ENCODE measurements at places on chromosomes 4 and X.
A peak's percentile ranks its signal among the peaks of the same experiment; 100 is the strongest.

DNA sequence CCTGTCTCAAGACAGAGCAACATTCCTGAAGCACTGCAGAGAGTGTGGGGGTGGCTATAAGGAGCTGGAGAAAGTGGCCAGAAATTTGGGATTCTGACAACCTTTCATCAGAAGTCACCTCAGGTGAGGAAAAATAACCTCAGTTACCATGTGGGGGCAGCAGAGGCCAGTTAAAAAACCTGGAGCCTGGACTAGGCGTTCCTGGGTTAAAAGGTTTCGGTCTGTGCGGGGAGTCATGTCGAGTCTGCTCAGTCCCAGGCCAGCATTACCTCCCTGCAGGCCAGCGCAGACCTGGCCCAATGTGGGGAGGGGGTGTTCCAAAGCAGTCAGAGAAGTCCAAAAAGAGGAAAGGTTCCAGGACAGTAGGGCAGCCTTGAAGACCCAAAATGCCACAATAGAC lies 10.9 kb upstream of the NALF2 start:
- no peak for DNase-seq

- no peak for DNase-seq
Measured at GRCh38 chrX:115229337-115230003, 4.4 kb downstream of the LRCH2 start.

DNA sequence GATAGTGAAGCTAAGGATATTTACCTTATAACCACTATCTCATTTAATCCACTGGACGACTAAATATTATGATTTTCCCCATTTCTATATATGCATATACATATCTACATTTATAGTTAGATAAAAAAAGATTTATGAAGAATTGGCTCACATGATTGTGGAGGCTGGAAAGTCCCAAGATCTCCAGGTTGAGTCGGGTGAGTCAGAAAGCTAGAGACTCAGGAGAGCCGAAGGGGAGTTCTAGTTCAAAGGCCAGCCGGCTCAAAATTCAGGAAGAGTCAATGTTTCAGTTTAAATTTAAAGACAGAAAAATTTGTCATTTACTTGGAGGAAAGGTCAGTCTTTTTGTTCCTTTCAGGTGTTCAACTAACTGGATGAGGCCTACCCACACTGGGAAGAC lies 158.2 kb upstream of the CPEB2 start:
- no peak for DNase-seq

DNA sequence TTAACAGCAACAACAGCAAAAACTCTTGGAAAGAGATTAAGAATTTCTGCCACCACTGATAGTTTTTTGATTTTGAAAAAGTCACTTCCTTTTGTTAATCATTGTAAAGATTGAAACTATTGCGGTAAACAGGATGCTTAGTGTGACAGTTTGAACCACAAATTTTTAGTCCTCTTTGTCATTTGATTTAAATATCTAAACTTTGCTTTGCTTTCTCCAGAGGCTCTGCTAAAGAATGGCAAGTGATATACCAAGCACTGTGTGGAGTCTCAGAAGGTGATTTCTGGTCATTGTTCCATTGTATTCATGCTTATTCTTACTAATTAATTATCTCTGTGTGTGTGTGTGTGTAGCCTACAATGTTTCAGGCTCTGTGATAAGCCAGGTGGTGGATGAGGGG lies 155.6 kb downstream of the BMPR1B start:
- no peak for DNase-seq

DNA sequence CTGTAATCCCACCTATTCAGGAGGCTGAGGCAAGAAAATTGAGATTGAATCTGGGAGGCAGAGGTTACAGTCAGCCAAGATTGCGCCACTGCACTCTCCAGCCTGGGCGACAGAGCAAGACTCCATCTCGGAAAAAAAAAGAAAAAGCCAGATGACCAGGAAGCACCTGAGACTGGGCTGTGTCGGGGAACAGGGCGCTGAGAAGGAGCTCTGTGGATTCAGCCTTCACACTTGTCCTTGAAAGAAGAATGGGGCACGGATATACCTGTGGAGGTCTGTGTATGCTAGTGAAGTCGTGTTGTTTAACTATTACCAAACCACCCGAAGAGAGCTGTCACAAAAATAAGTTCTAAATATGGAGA lies 39.3 kb upstream of the TADA2B start:
- DNase-seq, result no peak

DNA sequence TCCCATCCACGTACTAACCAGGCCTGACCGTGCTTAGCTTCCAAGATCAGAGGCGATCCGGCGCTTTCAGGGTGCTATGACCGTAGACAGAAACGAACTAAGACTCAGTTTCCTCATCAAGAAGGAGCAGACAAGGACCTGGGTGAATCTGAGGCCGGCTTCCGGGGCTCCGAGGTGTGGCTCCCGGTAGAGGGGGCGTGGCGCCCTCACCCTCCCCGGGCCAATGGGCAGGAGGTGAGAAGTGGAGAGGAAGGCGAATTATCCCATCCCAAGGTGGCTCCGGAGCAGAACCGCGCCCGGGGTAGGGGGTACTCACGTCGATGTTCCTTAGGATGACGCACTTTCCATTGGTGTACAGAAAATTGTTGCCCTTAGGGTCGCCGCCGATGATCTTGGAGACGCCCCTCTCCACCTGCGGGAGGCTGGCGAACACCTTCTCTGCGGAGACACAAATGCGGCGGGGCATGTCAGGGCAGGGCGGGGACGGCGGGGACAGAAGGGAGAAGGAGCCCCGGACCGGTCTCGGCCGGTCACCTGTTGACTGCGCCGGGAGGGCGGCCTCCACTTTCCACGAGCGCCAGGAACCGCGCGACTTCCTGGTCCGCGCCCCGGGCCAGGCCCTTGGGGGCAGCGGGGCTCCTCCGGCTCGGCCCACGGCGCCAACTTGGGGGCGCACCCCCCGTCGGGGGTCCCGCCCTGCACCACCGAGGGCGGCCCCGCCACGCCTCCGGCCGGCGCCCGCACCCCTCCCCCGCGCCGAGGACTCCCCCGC lies 616 bp downstream of the WDR1 start:
- peak; percentile 69 for DNase-seq

- no peak for DNase-seq
Measured at GRCh38 chrX:11864171-11864570, 106.1 kb downstream of the MSL3 start.

DNA sequence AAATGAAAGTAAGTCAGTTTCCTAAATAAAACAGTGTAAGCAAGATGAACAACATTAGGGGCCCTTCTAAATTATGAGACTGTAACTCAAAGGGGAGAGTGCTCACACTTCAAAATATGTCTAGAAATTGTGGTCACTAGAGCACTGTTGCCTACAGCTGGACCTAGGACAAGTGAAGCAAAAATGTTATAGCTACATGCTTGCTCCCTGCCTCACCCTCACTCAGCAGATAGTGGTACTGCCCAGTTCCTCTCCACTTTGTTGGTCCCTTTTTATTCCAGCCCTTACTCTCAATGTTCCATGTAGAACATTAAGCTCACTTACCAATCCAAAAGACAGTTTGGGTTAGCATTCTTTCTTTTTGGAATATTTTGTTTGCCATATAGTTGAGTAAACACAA lies 147.3 kb downstream of the GRIA3 start:
- DNase-seq, result no peak

GRCh38 chrX:51894697-51895336 lies 1.4 kb downstream of the MAGED1 start:
- DNase-seq, result no peak

GRCh38 chrX:123525123-123525725 lies 207.6 kb downstream of the THOC2 start:
- DNase-seq, result no peak

DNA sequence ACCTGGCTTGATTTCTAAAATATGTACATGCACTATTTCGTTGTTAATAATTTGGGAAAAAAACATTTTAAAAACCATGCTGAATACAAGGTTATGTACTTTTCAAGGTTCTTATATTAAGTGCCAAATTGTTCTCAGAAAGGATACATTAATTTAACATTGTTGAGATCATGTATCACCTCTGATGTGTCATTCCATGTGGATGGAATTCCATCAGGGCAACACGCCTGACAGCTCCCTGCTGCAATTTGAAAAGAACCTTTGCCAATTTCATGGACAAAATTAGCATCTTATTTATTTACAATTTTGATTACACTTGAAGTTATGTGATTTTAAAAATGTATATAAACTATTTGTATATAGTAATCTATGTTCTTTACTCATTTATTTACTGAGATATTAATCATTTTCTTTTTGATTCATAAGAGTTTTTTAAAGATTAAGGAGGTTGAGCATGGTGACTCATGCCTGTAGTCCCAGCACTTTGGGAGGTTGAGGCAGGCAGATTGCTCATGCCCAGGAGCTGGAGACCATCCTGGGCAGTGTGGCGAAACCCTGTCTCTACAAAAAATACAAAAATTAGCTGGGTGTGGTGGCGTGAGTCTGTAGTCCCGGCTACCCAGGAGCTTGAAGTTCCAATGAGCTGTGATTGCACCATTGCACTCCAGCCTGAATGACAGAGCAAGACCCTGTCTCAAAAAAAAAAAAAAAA lies 142.8 kb downstream of the ENPP6 start:
- DNase-seq, result no peak

DNA sequence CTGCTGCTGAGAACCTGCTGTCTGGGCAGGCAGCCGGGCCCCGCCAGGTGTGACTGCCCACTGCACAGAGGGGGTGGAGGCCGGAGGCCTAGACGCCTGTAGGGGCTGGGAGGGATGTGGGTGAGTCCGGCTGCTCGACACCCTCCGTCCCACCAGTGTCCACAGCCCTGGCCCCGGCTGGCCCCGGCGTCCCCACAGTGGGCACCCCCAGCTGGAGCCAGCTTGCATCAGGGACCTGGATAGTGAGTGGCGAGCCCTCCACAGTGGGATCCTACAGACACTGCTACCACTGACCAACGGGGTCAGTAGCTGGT lies 34.7 kb upstream of the SPON2 start:
- DNase-seq, result no peak

DNA sequence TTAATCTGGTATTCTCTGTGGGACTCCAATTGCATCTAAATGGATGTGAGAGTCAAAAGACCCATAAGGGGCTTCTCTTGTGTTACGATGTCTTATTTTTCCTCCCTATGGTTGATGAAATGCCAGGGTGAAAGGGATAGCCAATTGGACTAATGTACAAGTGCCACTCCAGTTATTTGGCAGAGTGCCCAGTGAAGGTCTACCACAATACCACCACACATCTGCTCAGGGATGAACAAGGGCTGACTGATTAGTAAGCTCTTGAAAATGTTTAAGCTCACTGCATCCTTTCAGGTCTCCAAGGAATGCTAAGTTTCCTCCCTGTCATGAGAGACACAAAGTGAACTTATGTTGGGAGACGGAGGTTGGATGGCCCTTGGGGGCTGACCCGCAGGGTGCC lies 57.8 kb downstream of the HEPH start:
- no peak for DNase-seq

GRCh38 chrX:73581002-73581628 lies 18.1 kb downstream of the CHIC1 start:
- DNase-seq, result no peak

GRCh38 chr4:154329268-154329868 lies 162.2 kb downstream of the DCHS2 start:
- DNase-seq, result no peak

DNA sequence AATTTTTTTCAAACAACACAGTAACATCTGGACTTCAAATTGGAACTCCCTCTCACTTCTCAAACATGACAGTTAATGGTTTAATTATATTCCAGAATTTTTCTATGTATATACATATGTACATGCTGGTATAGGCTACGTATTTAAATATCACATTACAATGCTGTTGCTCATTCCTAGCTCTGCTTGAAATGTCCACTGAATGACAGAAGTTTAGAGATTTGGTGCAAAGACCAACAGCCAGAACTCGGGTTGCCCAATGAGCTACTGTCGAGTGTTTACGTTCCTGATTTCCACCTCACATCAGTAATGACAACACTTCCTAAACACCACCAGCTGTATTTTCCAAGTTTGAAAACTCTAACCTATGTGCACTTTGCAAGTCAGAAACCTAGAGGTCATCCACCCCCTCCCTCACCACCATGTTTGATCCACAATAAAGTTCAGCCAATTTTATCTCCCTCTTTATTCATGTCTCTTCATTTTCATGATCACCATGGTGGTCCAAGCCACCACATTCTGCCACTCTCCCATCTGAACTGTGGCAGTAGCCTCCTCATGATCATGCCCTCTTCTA lies 49.3 kb upstream of the RPL34 start:
- DNase-seq, result no peak

DNA sequence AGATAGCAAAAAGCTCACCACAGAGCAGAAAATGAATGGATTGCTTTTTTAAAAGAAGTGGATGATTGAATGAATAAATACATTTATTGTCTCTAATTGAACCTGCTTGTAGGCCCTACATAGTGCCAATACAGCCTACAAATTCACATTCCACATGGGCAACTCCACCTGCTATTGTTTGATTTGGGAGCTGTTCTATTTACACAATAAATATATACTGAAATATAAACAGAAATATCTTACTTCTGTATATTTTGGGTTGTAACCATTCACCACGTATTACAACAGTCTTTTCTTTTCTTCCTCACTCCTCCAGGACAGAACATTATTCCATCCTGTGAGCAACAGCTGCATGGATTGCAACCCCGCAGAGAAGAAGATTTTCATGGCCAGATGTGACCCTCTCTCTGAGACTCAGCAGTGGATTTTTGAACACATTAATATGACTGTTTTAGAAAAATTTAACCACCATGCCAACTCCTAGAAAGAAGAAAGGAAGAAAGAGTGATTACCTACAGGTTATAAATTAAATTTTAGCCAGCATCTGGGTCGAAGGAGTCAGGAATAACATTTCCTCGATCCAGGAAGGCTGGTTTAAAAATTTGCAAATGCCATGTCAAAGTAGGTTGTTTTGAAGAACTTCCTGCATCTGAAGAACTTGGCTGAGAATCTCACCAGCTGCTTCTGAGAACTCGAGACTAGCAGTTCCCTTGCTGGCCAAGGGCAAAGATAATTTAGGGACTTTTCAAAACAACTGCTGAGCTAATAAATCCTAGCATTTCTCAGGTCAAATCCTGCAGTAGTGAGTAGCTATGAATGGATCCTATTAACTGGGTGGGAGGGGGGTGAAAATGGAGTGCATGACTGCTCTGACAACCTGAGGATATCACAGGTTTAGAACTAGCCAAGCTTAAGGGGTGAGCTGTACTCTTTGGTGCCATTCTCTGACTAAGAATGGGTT lies 128.7 kb upstream of the GALNT7 start:
- no peak for DNase-seq

DNA sequence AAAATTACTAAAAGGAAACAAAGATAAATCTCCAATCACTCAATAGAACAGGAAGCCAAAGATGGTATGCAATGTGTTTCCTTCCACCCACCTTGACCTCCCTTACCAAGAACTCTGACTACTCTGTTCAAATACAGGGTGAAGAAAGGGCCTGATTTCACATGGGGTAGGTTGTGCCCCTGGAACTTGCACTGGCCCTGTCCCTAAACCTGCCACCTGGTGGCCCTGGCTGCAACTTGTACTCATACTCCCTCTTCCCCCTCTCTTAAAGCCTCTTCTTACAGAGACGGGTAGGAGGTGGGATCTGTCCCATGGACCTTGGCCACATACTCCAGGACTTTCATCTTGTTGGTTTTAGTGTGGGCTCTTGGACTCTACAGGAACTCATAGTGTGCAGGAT lies 17.3 kb upstream of the TMEM185A start:
- no peak for DNase-seq

- no peak for DNase-seq
Measured at GRCh38 chr4:159541143-159541542, 438.3 kb downstream of the RAPGEF2 start.

GRCh38 chr4:87961993-87962392 lies 13.5 kb upstream of the SPP1 start:
- DNase-seq, result no peak

GRCh38 chr4:27006646-27007045 lies 146.0 kb downstream of the STIM2 start:
- DNase-seq, result no peak

GRCh38 chrX:114774691-114775090 lies 190.8 kb downstream of the HTR2C start:
- no peak for DNase-seq

All from 8988T (cell line).